ENCODE measurements at places on chromosomes 1 and 21. TPM values are rescaled to one million over a fixed set of nuclear protein-coding genes. Genes with fewer than 3 reads are reported as not detected.
A peak's percentile ranks its signal among the peaks of the same experiment; 100 is the strongest.

CRP gene
- not detected for total RNA-seq

KIF14 gene
- 10.8 TPM for total RNA-seq

LRRIQ3 gene
- 1.8 TPM for total RNA-seq

SLFNL1 gene
- total RNA-seq, result under 0.01 TPM

HMGCL gene
- 31.9 TPM for total RNA-seq

ZNF670 gene
- 4.5 TPM for total RNA-seq

DCST1 gene
- total RNA-seq, result not detected

IQGAP3 gene
- 13.6 TPM for total RNA-seq

CYP4A22 gene
- total RNA-seq, result not detected

KRTAP12-2 gene
- not detected for total RNA-seq

- DNase-seq, result no peak
These were observed 44.0 kb upstream of the ZC3H12A start for GRCh38 chr1:37430103-37430985.

GRCh38 chr1:35539073-35539823 lies 18.0 kb downstream of the KIAA0319L start:
- no peak for DNase-seq

DNA sequence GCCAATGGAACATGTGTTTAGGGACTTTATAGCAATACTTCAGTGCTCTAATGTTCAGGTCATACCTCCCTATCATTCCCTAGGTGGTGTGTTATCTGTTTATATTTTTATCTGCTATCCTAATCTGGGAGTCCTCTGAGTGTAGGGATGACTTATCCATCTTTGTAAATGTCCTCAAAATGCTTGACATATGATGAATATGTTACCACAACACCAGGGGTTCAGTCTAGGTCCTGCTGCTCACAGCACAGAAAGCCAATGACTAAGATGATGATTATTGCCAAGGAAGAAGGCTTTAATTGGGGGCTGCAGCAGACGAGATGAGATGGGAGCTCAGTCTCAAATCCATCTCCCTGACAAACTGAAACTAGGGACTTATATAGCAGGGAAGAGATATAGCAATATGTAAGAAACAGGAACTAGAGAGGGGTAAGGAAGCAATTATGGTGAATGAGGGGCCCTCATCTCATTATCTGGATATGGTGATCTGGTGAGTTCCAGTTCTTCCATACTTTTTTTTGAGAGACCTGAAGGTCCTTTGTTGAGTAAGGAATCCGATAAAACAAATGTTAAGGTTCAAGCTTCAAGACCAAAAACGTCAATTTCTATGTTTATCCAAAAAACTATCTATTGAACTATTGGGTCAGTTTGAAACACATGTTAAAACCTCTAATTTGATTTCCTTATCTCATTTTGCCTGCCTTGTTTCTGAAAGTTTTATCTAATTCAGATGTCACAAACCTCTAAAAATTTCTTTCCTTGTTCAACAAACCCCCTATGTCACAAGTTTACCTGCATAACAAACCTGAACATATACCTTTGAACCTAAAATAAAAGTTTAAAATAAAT lies 256.7 kb upstream of the CACYBP start:
- DNase-seq, result peak; percentile 12

GRCh38 chr21:17201741-17202260 lies 311.0 kb upstream of the CXADR start:
- no peak for DNase-seq

DNA sequence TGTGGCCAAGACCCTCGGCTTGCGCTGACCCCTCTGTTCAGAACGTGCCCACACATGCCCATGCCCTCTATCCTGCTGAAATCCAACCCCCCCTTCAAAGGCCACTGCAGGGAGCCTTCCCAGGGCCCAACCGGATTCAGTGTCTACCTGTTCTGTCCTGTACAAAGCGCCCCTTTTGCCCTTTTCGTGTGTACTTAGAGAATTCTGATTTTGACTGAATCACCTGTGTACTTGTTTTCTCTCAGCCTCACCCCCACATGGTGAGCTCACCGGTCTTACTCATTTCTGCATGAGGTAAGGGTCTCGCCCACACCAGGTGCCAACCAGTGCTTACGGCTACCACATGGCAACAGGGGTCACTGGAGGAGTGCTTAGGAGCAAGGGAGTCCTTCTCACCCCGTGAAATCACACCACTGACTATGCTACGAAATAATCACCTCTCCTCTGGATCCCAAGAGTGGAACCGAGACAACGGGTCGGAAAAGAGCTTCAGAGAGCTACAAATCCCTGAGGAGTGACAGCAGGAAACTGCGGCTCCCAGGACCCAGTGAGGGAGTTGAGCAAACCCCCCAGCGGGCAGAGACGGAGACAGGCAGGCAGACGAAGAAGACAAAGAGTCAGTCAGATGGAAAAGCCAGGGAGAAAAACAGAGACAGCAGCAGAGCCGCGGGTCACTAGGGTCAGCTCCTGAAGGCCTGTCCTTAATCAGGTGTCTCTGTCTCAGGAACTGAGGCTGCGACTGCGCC lies 2.1 kb upstream of the S100A2 start:
- DNase-seq, result peak; percentile 71

DNA sequence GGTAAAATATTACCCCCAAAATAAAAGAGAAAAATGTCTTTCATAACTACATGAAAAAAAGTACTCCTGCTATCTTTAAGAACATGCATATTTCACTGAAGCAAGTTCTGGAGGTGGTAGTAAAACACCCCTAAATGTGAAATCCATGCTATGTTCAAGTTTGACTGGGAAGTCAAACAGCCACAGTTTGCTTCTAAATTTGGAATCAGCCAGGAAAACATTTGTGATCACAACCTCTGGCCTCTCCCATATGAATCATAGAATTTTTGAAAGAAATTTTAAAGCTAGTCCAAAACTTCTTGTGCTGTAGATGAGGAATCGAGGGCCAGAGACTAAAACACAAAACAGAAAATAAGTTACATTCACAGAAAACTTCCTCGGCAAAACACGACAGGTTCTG lies 6.6 kb downstream of the SORT1 start:
- peak; percentile 61 for DNase-seq

DNA sequence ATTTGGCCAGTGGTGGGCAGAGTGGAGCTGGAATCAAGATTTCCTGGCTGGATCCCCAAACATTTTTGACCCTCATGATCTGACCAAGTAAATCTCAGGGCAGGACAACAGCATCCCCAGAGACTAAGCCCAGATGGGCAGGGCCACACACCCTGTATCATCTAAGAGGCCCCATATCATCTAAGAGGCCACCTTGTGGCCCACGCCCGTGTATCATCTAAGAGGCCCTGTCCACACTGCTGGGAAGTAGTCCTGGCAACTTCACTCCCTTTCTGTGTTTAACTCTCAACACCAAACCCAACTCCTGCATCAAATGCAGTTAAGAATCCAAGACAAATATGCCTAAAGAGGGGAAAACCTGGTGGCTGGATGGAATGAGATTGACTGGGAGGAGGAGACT lies 81.6 kb upstream of the SSX2IP start:
- no peak for DNase-seq

DNA sequence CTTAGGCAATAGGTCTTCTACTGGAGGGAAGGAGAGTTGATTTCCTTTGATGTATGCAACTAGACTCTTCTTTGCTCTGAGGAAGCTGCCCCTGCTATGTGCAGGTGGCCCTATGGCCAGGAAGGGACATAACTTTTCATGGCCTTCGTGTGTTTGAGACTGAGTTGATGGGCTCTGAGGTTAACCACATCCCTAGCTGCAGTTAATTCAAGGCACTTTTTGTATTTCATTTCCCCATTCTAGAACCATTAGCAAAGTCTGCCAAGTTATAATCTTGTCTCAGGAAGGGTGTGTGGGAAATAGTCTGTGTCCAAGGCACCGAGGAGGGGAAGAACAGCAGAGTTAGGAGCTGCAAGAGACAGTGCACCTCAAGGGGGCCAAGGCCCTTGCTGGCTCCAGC lies 2.5 kb downstream of the FCRL4 start:
- no peak for DNase-seq

- DNase-seq, result no peak
These were observed 455.3 kb downstream of the KCNT2 start for GRCh38 chr1:196152975-196153374.

DNA sequence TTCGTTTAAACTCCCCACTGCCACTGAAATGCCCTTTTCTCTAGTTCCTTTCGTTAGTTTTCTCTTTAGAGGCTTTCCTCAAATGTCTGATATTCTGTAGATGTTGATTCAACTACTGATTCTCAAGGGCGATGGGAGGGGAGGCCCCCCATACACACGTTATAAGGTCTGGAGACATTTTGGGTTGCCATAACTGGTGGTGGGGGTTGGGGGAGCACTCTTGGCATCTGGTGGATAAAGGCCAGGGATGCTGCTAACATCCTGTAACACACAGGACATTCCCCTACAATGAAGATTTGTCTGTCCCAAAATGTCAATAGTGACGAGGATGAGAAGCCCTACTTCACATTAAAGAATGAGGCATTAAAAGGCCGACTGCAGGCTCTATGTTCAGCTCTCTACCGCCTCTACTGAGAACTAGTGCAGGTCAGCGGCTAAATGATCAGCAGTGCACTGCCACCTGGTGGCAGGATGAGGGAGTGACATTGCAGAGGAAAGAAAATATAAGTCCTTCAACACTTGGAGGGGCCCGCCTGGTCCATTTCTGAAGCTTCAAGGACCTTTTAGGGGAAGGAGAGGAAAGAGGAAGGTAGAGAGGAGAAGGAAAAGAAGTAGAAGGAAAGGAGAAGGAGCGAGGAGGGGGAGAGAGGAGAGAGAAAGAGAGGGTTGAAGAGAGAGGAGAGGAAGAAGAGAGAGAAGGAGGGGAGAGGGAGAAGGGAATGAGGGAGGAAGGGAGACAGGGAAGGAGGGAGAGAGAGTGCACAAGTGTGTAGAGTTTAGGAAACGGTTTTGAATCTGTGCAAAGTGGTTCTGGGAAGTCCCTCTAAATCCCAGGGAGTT lies 29.4 kb downstream of the ALG14 start:
- peak; percentile 86 for DNase-seq

DNA sequence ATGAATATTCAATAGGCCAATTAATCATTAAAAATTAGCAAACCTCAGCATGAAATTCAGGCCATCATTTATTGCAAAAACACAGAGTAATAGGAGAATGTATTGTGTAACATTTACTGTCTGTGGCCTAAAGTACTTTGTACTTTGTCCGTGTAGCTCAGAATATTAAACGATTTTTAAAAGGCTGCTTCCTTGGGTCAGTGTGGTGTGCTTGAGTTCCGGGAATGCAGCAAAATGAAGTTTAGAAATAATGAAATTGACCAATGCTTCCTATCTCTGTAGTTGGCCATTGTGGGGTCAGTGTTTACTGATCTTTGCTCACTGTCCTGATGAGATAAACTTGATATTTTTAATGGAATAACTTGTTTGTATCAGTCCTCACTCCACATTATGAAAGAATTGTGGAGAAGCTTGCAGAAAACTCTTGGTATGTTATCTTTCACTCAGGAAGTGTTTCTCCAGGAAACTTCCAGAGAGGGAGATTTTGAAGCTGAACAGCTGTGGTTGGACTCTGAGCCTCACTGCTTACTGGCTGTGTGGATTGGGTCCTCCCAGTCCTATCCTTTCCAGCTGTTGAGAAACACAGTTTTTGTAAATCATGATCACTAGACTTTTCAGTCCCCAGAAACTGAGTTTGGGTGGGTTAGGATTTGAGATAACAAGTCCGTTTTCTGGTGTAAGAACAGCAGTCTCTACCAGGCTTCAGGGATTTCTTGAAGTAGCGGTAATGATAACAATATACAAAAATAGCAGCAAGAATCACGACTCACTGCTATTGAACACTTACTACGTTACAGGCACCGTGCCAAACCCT lies 19.2 kb upstream of the MTARC1 start:
- DNase-seq, result peak; percentile 53

- peak; percentile 89 for DNase-seq
These were observed 14.9 kb upstream of the IER5 start for GRCh38 chr1:181073638-181074037.

GRCh38 chr1:204633665-204634064 lies 51.9 kb downstream of the LRRN2 start:
- no peak for DNase-seq

Data from IMR-90 (cell line).